ENCODE measurements at places on chromosomes 16 and 17.
A peak's percentile ranks its signal among the peaks of the same experiment; 100 is the strongest.

GRCh38 chr17:61314368-61315078 lies 85.1 kb upstream of the TBX2 start:
- DNase-seq = no peak

GRCh38 chr16:11852092-11852809 lies 909 bp upstream of the RSL1D1 start:
- DNase-seq = peak; percentile 11

GRCh38 chr17:8091033-8091687 lies 3.6 kb upstream of the ALOX12B start:
- DNase-seq = no peak

DNA sequence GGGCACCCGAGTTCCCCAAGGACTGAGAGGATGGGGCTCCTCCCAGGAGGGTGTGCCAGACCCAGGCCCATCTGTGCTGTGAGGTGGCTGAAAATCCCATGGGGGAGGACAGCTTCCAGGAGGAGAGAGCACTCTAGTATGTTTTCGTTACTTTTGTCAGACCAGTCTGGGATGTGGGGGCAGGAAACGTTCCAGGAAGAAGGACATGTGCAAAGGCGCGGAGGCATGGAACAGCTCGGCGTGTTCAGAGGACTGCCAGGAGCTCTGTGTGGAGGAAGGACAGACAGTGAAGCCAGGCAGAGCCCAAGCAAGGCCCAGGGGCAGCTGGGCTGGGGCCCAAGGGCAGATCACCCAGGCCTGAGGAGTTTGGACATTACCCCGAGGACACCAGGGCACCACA lies 7.0 kb downstream of the CA4 start:
- no peak for DNase-seq

DNA sequence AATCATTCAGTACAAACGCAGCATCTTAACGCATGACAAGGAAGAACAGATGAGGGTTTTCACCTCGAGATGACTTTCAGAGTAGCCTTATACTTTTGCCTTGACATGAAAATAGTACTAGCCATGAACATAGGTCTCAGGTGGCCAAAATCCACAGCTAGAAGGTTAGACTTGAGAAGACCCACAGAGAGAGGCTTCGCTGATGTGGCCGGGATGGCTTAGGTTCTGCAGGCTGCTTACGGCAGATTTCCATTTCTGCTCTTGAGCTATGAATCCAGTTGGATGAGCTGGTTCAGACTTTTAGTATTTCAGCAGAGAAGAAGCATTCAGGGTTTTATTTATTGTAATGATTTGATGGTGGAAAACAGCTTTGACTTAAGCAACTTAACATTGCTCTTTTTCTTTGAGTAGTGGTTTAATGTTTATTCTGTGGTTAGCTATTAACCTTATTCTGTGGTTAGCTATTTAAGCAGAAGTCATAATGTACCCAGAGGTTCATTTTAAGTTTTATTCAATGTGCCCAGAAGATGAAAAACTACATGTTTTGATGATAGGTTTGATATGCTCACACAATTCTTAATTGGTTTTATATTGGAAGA lies 7.6 kb downstream of the KRT24 start:
- DNase-seq = no peak

DNA sequence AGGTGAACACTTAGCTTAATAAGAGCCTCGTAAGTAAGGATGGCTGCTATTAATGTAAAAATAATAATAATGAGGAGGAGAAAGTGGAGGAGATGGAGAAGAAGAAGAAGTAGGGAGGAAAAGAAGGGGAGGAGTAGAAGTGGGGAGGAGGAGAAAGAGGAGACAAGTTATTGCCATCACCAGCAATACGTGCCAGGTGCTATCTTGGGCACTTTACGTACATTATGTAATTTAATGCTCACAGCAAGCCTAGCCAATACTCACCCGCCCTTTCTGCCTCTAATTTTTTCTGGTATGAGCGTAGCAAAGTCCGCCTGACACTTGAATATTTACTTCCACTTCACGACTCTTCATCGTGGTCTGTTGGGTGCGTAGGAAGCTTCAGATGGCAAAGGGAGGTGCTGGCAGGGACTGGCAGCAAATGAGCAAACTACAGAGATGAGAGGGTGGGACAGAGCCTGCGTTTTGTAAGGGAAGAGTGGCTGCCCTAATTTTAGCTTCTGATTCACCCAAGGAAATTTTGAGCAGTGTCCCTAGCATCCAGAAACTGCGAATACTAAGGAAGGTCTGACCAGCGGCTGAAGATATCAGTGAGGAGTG lies 42.1 kb upstream of the CDH13 start:
- no peak for DNase-seq

GRCh38 chr17:39660397-39661385 lies 4.5 kb upstream of the TCAP start:
- no peak for DNase-seq

- DNase-seq = no peak
These were observed 26.2 kb upstream of the ZNF652 start for GRCh38 chr17:49388290-49388640.

- no peak for DNase-seq
These were observed 89.4 kb downstream of the KIF2B start for GRCh38 chr17:53912117-53912516.

GRCh38 chr17:47315451-47316266 lies 8.1 kb upstream of the EFCAB13 start:
- DNase-seq = peak; percentile 36

DNA sequence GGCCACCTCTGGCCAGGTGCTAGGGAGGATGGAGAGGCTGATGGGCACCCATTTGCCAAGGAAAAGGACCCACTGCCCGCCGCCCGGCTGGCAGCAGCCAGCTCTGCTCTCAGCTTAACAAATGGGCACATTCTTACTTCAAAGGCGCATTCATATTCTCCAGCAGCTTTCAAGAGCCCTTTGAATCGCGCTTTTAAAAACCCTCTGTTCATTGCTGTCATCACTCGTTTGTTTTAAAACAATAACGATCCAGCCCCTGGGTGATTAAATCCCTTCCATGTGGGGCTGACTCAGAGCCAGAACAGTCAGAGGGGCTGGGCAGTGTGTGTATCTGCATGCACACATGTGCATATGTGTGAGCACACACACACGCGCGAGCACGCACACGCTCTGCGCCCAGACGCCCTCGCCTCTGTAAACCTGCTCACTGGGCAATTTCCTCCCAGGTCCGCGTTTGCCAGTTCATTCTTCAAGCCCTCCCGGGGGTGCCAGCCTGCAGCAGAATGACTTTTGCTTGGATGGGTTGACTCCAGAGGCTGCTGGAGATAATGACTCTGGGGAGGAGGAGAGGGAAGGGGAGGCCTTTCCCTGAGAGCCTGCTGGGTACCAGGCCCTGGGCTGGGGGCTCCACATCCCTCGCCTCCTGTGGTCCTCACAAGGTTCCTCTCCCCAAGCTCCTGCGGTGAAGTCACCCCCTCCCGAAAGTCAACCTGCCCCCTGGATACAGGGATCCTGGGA lies 133.1 kb downstream of the SDK2 start:
- no peak for DNase-seq

DNA sequence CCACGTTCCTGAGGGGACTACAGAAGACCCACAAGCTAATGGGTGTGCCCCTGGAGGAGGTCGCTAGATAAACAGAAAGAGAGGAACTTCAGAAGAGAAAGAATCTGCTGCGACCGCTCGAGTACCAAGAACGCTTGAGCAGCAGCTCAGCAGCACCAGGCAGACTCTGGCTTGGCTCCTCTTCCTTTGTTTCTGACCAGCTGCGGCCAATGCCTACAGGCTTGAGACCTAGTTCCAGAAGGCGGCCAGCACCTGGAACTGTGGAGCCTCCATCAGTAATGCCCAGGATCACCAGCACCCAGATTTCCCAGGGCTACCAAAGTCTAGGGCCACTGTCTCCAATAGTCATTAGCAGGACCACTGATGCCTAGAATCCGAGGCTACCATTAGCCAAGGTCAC lies 26.0 kb upstream of the GOSR2 start:
- DNase-seq = no peak

GRCh38 chr17:82321947-82322466 lies 4.6 kb upstream of the CD7 start:
- DNase-seq = no peak

DNA sequence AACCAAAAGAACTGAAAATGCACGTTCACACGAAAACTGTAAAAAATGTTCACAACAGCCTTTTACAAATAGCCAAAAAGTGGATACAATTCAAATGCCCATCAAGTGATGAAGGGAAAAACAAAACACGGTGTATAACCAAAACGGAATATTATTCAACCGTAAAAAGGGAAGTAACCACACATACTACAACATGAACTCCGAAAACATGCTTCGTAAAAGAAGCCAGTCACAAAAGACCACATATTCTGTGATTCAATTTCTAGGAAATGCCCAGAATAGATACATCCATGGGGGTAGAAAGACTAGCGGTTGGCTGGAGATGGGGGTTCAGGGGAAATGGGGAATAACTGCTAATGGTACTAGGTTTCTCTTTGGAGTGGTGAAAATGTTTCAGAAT lies 81.5 kb upstream of the TRAP1 start:
- no peak for DNase-seq

DNA sequence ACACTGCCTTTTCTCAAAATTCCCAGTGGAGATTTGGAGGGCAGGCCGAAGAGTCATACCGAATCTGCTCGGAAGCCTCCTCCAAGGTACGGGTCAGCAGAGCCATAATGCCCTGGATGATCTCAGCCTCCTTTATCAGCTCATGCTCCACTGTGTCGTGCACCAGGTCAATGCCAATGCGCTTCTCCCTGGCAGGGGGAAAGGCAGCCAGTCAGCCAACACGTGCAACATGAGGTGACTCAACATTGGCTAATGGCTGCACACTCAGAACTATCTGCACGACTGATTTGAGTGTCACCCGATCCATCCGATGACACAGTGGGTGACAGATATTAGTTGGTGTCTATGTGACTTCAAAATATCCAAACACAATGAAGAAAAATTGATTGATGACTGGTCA lies 15.8 kb downstream of the TEKT1 start:
- no peak for DNase-seq

DNA sequence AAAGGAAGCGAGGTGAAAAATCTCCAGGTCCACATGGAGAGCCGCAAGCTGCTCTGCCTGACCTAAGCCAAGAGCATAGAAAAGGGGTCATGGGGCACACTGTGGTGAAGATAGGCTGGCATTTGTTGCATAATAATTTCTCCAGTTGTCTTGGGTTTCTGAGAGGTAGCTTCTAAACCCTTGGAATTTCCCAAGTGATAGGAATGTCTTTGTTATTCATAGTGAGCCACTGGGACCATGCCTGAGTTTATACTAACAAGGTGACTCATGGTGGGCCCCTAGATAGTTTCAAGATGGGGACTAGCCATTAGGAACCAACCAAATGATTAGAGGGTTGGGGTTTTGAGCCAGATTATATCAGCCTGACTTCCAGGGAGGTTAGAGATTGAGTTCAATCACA lies 25.6 kb downstream of the SOST start:
- no peak for DNase-seq

DNA sequence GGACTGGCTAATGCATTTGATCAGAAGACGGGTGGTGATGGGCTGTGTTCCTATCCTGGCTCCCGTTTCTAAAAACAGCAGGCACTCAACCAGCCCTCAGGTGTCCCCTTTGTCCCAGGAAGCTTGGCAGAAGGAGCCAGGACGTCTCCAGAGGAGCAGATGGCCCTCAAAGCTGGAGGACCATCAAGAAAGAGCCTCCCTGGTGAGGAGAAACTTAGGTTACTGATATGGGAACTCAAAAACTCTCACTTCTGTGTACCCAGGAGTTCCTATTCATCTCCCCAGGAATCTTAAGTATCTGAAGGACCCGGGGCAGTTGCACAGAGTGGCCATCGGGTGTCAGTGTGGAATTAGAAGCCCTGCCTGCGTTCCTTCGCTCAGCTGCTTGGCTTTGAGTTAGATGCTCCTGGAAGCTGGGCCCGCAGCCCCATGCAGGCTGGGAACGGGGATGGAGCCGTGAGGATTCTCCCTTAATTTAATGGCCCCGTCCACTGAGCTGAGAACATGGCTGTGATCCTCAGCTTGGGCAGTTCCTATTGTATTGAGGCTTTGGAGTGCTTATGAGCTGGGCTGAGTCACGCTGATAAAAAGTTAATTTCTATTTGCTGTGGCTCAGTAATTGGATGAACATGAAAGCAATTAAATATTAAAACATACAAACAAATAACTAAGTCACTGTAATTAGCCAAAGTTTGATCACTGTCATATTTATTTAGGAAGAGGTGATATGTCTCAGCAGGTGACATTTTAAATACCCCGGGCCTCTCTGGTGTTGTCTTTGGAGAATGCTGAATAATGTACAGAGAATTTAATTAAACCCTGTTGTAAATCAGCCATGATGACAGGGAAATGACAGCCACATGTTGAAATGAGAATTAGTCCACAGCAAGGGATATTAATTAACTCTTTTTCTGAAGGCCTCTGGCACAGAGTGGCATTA lies 402.1 kb downstream of the SEC14L1 start:
- DNase-seq = peak; percentile 80

DNA sequence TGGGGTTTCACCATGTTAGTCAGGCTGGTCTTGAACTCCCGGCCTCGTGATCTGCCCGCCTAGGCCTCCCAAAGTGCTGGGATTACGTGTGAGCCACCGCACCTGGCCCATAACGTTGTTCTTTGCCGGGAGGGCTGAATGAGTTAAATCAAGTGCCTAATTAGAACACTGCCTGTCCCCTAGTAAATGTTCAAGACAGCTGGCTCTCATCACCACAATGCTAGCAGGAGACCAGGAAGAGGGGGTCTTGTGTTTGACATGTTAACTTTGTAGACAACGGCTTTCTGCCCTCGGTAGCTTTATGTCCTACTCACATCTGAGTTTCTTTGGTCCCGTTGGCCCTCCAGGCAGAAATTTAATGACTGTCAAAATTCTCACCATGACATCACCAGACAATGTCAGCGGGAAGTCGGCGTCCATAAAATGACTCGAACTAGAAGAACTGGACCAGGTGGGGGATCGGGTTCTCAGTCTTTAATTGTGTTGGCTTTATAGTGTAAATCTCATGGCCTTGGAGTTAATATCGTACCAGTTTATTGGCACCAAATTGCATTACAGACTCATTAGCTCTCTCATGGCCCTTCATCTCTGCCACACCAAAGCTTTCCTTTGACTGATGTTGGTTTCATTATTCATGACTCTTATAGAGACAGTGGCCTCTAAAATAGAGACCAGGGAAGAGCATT lies 11.4 kb upstream of the ITPRIPL2 start:
- DNase-seq = no peak

GRCh38 chr16:16120382-16121184 lies 102.7 kb downstream of the ABCC6 start:
- DNase-seq = peak; percentile 84

GRCh38 chr17:6675201-6675825 lies 23.8 kb downstream of the C17orf100 start:
- no peak for DNase-seq

DNA sequence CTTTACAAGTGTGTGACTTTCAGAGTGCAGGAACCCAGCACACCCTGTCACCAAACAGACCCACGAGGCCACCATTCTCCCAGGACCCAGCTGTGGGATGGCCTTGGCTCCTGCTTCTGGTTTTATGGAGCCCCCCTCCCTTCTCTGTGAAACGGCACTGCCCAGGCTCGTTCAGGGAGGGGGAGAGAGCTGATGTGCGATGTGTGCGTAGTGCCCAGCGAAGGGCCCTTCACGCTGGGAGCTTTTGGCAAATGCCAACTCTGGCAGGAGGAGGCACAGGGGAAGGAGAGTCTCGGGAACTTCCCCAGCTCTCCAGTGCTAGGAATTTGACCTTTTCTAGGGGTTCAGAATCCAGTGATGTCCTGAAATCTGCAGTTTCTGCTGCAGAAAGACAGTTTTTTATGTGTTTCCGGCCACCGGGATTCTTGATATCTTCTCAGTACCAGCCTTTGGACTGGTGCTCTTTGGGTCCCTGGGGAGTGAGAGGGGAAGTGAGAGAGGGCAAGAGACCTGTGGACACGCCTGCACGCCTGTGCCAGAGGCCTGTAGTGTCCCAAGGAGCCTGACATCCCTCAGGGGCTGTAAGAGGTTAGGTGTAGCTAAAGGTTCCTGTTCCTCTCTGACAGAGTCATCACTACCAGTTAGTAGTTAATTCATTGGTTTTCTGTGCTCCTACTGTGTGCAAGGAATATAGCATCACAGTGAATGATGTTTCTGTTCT lies 45.1 kb downstream of the CMIP start:
- DNase-seq = no peak
